ENCODE measurements at places on chromosomes 12 and 14.
A peak's percentile ranks its signal among the peaks of the same experiment; 100 is the strongest.

- DNase-seq: peak; percentile 94
These were observed 88.1 kb upstream of the MANSC4 start for GRCh38 chr12:27868139-27868538.

GRCh38 chr14:97924922-97925613 lies 1127.9 kb downstream of the VRK1 start:
- no peak for DNase-seq

- DNase-seq: no peak
These were observed 73.1 kb upstream of the MYL2 start for GRCh38 chr12:110993434-110993833.

GRCh38 chr14:92922883-92923743 lies at the start of gene CHGA:
Gene CHGA, plus strand, starts transcription at chr14:92923150. Its CDS starts 210 bp downstream, at chr14:92923360.
- peak; percentile 8 for DNase-seq

DNA sequence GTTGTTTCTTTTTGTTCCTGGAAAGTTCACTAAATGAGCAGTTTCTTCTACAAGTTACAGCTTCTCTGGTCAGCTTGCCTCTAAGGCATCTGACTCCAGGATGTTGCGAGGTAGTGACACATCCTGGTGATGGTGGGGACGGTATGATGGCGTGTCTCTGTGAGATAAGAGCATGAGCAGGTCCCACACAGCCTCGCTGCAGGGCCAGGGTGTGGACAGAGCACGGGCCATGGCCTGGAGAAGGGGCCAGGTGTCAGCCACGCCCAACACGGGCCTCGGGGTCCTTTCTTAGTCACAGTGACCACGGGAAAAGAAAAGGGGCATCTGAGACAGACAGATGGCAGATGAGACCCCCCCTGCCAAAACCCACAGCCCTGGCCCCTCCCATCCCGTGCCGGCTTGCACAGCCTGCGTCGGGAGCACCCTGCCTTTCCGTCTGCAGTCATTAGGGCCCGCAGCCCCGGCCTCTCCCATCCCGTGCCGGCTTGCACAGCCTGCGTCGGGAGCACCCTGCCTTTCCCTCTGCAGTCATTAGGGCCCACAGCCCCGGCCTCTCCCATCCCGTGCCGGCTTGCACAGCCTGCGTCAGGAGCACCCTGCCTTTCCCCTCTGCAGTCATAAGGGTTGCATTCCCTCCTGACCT lies 79.3 kb upstream of the DYNC1H1 start:
- no peak for DNase-seq

DNA sequence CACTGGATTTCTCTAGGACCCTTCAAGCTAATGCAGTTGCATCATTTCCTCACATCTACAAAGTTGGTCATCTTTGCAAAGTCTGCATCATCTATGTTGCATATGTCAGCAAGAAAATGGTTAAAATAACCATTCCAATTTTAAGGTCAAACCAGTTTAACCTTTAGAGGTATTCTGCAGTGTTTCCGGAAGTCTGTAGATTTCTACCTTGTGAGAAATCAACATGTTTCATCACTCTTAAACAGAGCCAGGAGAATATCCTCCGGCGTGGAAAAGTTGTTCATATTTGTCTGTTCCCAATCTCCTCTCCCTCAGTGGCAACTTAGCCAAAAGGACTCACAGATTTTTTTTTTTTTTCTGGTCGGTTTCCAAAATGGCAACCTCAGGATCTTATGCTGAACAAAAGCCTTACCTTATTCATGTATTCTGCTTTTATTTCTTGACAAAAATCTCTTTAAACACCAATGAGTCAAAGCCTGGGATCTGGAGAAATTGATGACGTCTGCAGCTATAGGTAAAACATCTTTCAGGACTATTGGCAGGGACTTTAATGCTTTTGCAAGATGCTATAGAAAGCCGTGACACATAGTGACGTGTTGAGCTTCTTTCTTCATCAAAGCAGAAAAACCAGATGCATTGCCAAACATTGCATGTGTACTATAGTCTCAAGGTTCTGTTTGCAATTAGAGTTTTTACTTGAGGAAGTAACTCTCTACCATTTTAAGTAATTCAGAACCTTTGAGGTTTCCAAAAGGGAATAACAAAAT lies 16.0 kb upstream of the CDK17 start:
- peak; percentile 74 for DNase-seq

- DNase-seq: no peak
These were observed 80.3 kb downstream of the NKX2-1 start for GRCh38 chr14:36439766-36440165.

DNA sequence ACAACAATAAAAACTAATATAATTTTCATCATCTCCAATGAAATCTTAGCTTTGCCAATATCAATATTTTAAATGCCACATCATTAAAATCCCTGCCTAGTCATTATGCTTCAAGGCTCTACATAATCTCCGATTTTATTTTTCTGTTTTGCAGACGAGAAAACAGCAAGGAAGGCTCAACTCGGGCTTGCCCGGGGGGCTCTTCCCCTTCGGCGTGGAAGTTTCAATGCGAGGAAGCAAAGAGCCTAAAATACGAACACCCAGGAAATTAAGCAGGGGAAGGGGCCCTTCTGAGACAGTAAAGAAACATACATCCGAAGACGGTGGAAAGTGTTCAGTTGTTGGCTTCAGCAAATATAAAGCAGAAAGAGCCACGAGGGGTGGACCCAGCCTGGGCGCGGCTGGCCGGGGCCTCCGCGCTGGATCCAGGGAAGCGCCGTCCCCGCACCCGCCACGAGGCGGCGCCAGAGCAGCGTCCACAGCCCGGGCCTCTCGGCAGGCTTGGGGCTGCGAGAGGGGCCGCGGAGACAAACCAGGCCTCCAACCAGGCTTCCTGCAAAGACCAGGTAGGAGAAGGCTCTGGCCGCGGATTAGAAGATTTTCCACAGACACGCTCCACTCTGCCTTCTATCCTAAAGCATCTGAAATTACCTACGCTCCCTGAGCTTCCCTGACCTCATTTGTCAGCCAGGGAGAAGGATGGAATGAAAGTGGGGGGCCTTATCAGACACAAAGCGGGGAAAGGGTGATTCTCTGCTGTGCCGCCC lies 77.2 kb downstream of the SERPINA3 start:
- DNase-seq: peak; percentile 7

DNA sequence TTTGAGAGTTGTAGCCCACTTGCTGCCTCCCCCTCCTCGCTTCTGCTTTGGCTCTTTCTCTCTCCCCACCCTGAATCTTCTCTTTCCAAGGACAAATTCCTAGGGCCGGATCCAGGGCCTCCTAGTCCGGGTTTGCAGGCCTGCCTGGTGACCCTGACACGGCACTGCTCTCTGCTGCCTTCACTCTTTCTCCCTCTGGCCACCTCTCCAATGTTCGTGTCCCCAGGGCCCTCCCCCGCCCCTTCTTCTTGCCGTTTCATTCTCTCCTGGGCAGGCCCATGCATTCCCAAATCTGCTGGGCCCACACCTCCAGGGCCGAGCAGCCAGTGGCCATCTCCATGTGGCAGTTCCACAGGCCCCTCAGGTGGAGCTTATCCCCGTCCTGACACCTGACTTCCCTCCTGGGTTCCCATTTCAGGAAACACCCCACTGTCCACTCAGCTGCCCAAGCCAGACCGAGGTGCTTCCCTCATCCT lies 34.0 kb upstream of the CORO1C start:
- DNase-seq: no peak

GRCh38 chr12:16112612-16113560 lies 164.6 kb downstream of the SLC15A5 start:
- DNase-seq: no peak

DNA sequence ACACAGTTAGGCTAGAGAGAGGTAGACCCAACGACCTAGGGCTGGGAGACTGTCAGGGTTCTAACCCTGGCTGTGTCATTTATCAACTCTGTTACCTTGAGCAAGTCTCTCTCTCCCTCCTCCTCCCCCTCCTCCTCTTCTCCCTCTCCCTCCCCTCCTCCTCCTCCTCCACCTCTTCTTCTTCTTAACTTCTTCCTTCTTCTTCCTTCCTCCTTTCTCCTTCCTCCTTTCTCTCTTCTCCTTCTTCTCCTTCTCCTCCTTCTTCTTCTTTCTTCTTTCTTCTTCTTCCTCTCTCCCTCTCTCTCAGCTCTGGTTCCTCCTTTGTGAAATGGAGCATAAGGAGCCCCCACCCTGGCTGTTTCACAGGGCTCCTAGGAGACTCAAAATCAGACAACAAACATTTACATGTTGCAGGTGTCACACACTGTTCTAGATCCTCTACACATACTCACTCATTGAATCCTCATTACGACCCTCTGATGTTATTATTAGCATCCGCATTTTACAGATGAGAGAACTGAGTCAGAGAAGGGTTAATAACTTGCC lies 2.2 kb upstream of the KCNH3 start:
- DNase-seq: no peak

GRCh38 chr12:70823182-70823976 lies 97.2 kb downstream of the PTPRR start:
- DNase-seq: no peak

GRCh38 chr12:28620281-28620680 lies 430.0 kb downstream of the CCDC91 start:
- no peak for DNase-seq
